CMK (cell line): ENCODE measurements at places on chromosomes 4 and X.

- DNase-seq = no peak
These were observed at the start of gene SGCB for GRCh38 chr4:52038103-52038912. Gene SGCB, minus strand, starts transcription at chr4:52038299. Its CDS starts 40 bp downstream, at chr4:52038259.

- DNase-seq = no peak
These were observed 120.3 kb upstream of the PRKG2 start for GRCh38 chr4:81335122-81335912.

GRCh38 chr4:113468165-113469022, 293.1 kb downstream of the CAMK2D start:
- no peak for DNase-seq

GRCh38 chrX:12378706-12379105, 240.4 kb downstream of the FRMPD4 start:
- DNase-seq = no peak

- no peak for DNase-seq
These were observed 68.3 kb downstream of the FMR1NB start for GRCh38 chrX:148049441-148049840.

DNA sequence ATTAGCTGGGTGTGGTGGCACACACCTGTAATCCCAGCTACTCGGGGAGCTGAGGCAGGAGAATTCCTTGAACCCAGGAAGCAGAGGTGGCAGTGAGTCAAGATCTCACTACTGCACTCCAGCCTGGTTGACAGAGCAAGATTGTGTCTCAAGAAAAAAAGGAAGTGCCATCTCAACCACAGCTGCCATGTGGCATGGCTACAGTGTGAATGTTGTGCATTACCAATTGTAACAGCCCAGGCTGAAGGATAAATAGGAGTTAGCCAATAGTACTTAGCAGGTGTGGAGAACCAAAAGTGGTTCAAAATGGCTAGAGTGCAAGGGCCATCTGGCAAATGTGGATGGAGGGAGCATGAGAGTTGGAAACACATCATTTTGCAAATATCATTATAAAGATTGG, 28.9 kb downstream of the SLC25A5 start:
- DNase-seq = no peak

- DNase-seq = no peak
These were observed 742.6 kb downstream of the FAT4 start for GRCh38 chr4:126057371-126057770.

DNA sequence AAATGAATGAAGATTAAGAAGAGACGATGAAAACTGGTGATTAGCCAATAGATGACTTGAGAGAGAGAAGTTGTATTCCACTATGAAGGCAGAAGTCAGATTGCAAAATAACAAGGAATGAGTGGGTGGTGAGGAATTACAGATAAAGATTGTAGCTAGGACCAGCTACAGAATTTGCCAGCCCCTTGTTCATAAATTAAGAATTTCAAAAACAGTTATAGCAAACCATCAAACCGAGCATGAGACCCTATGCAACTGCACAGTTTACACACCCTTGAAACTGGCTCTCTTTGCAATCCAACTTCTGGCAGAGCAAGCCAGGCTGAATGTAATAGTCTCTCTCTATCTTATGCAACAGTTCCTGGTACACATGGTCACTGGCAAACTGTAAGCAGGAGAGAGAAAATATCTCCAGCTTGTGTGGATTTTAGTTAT, 35.2 kb downstream of the STAP1 start:
- DNase-seq = no peak

DNA sequence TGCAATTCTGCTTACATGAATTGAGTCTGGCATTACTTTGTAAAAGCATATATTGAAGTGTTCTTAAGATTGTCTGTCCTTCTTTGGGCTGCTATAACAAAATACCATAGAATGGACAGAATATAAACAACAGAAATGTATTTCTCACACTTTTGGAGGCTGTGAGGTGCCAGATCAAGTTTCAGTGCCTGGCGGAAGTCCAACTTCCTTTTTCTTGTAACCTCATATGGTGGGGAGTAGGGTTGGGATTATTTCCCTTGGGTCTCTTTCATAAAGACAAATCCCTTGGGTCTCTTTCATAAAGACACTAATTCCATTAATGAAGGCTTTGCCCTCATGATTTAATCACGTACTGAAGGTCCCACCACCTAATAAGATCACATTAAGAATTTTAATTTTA, 199.3 kb upstream of the GRID2 start:
- no peak for DNase-seq

DNA sequence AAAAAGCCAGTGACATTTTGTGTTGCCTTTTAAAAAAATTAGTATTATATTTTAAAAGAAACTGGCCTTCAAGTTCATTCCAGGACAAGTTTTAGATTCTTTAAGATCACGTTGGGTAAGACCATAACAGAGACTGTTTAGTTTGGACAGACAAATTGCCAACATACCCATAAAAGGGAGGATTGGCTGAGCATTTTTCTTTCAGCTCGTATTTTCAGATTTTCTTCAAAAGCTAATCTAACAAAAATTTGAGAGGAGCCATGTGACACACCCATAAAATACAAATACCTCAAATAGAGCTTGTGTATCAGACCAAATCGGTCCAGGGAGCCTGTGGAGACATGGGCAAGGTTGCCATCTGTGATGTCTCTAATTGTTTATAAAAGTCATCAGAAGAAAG, 74.6 kb upstream of the C1QTNF7 start:
- no peak for DNase-seq

- DNase-seq = no peak
These were observed 57.8 kb downstream of the FRMPD3 start for GRCh38 chrX:107507093-107507743.

DNA sequence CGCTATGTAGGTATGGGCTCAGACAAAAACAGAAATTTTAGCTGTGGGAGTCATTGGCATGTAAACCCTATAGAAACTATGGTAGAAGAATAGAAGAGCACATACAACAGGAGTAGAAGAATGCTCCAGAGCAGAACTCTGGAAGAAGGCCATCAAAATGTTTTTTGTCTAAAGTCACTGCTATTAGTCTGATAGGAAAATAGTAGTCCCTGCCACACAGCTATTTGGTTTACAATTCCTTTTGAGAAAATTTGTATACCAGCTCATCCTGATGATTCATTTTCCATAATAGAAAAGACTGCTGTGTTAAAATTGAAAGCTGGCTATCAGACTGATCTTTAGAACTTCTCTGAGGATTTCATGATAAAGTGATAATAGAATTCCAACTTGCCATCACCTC, 32.8 kb upstream of the ADAD1 start:
- DNase-seq = no peak

- DNase-seq = peak; percentile 5
These were observed 541.4 kb downstream of the ADGRL3 start for GRCh38 chr4:61741327-61742096.

DNA sequence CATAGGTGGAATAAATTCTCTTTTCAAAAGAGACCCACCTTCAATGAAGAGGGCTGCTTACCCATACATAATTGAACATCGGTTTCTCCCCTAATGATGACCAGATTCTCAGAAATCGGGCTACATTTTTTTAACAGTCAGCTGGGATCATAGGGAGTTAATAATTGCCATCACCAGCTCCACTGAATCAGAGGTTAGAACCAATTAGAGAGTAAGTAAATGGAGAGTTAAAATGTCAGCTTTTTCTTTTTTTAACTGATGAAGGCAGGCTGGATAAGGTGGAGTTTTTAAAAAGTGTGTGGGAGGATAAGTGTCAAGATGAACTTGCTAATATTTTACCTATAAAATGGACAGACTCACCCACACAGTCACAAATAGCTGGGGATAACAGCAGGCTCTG, 584.5 kb upstream of the NR3C2 start:
- DNase-seq = no peak

GRCh38 chr4:158282252-158282651, 72.0 kb downstream of the TMEM144 start:
- no peak for DNase-seq

DNA sequence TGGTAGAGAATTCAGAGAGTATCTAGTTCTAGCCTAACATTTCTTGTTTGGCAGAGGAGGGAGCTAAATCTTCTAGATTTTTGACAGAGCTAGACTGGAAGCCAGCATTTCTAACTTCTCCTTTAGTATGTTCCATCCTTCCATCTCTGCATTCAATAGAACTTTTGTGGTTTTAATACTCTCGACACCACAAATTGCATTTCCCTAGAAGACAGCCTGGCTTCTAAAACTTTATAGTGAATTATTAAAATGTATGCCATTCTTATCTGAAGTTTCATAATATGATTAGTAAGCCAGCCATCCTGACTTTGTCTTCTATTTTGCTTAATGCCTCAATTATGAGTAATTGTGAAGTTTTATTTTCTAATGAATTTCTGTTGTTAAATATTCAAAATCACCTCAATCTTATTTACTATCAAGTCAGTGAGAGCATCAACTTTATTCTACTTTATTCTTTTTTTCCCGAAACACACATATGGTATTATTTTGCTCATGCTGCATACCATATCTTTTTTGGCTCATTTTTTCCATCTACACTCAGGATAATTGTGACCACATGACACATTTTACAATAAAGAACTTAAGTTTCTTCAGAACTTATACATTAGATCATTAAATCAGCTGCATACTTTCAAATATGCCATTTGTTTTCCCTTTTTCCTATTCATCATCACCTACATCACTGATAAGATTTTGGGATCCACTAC, 30.2 kb downstream of the EDNRA start:
- DNase-seq = no peak

GRCh38 chr4:38046727-38047489, 86.7 kb downstream of the PTTG2 start:
- DNase-seq = no peak

GRCh38 chrX:32137525-32137924, 1065.7 kb upstream of the FTHL17 start:
- no peak for DNase-seq

DNA sequence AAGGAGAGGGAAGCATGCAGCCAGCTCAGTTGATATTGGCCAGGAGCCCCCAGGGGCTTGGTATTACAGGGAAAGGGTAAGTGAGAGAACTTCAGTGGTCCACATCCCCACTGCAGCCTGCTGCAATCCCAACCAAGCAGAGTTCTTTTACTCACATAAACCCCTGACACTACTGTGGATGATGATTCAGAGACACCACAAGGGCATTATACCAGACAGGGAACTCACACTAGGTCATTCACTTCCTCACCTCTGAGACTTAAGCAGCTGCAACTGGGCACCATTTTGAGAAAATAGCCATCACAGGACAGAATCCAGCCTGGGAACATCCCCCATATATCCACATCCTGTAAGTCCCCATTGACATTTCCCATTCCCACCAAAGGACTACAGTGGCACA, 248.0 kb downstream of the INPP4B start:
- DNase-seq = no peak

- DNase-seq = no peak
These were observed 8.7 kb upstream of the MSANTD1 start for GRCh38 chr4:3239998-3240920.
